ENCODE measurements at places on chromosomes 13 and 19.

- no peak for DNase-seq
These were observed 489.7 kb downstream of the RFC3 start for GRCh38 chr13:34307607-34308006.

DNA sequence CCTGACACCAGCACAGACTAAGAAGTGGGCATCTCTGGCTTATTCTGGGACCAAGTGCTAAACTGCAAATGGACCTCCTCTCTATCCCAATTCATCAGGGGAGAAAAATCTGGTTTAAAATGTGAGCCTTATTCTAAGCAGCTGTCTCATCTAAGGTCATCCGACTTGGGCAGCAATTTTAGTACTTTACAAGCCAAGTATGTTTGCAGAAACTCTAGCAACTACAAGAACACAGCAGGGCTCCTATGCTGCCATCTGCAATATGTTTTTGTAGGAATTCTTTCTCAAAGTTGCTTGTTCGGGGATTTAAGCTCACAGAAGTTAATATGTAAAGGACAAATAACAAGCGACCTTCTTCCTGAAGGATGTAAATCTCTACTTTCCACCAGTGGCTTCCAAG, 113.1 kb downstream of the FOXO1 start:
- DNase-seq, result no peak

DNA sequence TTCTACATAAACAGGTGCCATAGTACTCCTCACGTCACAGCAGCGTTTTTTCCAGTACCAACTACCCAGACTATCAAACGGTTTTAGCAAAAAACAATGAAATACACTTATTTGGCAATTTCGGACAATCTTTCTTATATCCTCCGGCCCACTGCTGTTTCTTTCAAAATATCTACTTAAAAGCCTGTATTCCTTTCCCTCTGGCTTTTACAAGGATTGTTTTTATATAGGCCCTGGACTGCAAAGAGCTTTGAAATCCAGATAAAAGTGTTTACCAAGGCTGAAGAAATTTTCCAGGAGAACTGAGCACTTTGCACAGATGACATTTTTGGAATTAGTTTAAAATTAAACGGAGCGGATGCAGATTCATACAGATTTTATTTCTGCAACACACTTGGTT, 255.9 kb upstream of the STARD13 start:
- no peak for DNase-seq

GRCh38 chr19:21308773-21309172, 20.4 kb downstream of the ZNF708 start:
- DNase-seq, result no peak

- peak; percentile 59 for DNase-seq
These were observed 1.1 kb downstream of the PIP5K1C start for GRCh38 chr19:3698974-3699740.

GRCh38 chr13:29664591-29664990, 69.1 kb upstream of the SLC7A1 start:
- DNase-seq, result no peak

DNA sequence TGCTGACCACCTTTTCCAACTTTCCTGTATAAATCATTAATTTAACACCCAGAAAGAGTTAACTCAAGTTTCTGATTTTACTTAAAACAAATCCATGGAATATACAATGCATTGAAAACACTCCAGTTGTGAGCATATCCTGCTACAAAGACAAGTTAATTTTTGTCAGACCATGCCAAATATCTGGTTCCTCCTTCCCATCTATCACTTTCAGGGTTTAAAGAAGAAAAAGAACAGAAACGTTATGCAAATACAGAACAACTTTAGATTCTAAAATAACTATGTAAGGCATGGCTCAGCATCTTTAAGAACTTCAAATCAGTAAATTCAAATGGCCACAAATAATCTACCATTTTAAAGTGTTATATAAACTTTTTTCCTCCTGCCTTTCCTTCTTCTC, 14.9 kb downstream of the MRPS31 start:
- DNase-seq, result no peak

GRCh38 chr13:70432276-70432805, 324.1 kb upstream of the KLHL1 start:
- no peak for DNase-seq

- no peak for DNase-seq
These were observed 11.4 kb upstream of the MIA start for GRCh38 chr19:40763963-40764362.

- no peak for DNase-seq
These were observed 643.5 kb downstream of the UQCRFS1 start for GRCh38 chr19:28569132-28570131.

GRCh38 chr19:2425622-2426581, 1.5 kb downstream of the TIMM13 start:
- DNase-seq, result no peak

GRCh38 chr19:43524922-43525835, 1.8 kb downstream of the ETHE1 start:
- peak; percentile 76 for DNase-seq

DNA sequence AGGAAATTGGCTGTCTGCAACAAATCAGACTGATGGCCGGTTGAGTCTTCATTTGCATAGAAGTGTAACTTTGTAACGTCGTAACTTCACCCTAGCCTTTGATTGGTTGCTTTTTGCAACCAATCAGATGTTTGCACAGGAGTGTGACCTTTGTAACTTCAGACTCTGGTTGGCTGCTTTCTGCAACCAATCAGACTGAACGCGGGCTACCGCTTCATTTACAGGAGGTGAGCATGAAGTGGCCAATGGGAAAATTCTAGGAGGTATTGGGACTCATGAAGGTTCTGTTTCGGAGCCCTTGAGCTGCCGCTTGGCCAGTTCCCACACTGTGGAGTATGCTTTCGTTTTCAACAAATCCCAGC, 441 bp upstream of the ZNF559 start:
- peak; percentile 92 for DNase-seq

GRCh38 chr13:100349594-100349993, 239.0 kb downstream of the GGACT start:
- no peak for DNase-seq

DNA sequence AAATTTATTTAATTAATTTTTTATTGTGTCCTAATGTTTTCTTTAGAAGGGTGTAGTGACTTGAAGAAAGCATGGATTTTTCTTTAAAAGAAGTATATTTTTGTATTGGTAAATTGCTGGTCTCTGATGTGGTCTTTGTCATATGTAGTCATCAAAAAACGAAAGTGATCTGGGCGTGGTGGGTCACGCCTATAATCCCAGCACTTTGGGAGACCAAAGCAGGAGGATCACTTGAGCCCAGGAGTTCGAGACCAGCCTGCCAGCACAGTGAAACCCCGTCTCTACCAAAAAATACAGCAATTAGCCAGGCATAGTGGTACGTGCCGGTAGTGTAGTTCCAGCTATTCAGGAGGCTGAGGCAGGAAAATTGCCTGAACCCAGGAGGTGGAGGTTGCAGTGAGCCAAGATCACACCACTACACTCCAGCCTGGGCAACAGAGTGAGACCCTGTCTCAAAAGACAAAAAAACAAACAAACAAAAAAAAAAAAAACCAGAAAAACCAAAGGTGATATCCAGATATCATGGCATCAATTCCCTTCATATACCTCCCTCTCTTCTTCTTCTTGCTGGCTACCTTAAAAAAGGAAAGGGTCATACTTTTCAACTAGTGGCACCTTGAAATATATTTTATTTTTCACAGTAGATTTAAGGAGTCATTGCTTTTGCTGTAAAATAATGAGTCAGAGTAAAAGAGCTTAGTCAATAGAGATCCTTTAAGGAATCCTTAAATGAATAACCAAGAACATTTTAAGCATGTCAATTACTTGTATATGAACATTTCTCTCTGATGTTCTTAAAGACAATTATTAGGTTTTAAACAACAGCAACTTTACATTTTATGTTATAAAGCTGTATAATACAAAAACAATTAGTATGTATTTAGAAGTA, 19.9 kb downstream of the KCTD4 start:
- no peak for DNase-seq

- peak; percentile 73 for DNase-seq
These were observed 1.8 kb downstream of the VASP start for GRCh38 chr19:45508861-45509691.

DNA sequence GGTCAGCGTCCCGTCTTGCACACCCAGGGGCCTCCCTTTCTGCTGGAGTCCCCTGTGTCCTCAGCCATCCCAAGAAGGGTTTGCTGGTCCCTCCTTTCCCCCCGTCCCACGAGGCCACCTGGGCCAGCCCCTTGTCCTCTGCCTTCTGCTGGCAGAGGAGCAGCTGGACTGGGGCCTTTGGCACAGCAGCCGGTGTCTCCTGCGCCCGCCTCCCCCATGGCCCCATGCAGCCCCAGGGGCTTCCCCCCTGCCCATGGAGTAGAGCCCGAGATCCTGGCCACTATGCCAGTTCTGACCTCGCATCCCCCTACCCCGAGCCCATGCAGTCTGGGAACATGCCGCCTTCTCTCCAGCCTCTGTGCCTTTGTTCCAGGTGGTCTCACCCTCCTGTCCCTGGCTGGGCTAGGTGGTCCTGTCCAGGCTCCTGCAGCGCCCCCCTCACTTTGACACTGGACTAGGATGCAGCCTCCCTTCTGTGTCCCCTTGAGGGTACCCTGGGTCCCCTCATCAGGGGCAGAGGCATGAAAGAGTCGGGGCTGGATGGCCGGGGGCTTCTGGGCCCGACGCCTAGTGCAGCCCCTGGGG, 5.7 kb upstream of the GARIN5A start:
- DNase-seq, result no peak

GRCh38 chr13:101775267-101775666, 322.8 kb downstream of the ITGBL1 start:
- DNase-seq, result no peak

- peak; percentile 38 for DNase-seq
These were observed at the start of gene LTBP4 for GRCh38 chr19:40601134-40601974. Gene LTBP4, plus strand, starts transcription at chr19:40601369. Its CDS starts 19 bp downstream, at chr19:40601388.

DNA sequence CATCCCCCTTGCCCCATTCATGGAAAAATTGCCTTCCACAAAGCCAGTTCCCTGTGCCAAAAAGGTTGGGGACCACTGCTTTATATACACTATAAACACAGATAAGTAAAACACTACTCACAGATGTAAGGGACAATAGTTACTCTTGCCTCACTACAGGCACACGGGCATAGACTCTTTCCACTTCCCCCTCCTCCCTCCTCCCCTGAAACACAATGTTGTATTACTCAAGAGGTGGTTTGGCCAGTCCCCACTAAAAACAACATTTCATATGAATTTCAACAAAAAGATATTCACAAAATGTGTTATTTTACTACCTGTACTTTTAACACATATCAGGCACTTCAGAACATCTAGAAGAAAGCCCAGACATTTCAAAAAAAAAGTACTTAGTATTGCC, 45.1 kb downstream of the EPSTI1 start:
- no peak for DNase-seq

DNA sequence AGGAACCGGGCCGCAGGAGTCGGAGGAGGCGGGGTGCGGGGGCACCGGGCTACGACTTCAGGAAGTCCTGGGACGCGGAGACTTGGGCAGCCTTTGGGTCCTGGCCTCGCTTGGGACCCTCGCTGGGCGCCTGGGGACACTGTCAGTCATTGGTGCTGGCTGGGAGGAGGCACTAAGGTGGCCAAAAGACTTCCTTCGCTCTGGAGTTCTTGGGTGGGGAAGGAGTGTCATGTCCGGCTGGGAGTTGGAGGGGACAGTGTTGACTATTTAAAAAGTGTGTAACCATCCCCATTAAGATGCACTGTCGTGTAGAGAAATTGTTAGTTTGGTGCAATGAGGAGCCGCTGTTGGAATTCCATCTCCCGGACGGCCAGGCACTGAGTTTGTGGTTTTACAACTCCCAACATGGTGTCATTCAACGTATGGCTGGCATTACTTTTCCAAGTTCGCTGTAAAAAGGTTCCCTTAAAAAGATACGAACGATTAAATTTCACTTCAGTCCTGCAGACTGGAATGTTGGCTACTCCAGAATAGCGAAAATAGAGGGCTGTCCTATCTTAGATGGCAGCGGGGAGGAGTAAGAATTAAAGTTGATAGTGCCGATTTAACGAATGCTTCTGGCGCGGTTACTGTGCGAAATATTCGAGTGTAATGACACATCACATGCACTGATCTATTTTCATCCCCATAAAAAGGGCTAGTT, 776 bp downstream of the DNAJC3 start:
- no peak for DNase-seq

- peak; percentile 36 for DNase-seq
These were observed 7.5 kb upstream of the OR10H5 start for GRCh38 chr19:15779756-15780476.

GRCh38 chr13:39963612-39964011, 308.1 kb downstream of the COG6 start:
- no peak for DNase-seq

GRCh38 chr19:58460039-58460438, 6.8 kb upstream of the ZNF324 start:
- no peak for DNase-seq

Measured in adrenal gland (tissue), 19 donors.